Stimulated activated CD8-positive, alpha-beta memory T cell treated with anti-CD3 and anti-CD28 coated beads, Interleukin-7, amount 100 ng/mL, for 1 hour (primary cell): ENCODE measurements at places on chromosomes 7 and 10.

GRCh38 chr10:116882639-116883038, 33.3 kb downstream of the ENO4 start:
- DNase-seq, result no peak

DNA sequence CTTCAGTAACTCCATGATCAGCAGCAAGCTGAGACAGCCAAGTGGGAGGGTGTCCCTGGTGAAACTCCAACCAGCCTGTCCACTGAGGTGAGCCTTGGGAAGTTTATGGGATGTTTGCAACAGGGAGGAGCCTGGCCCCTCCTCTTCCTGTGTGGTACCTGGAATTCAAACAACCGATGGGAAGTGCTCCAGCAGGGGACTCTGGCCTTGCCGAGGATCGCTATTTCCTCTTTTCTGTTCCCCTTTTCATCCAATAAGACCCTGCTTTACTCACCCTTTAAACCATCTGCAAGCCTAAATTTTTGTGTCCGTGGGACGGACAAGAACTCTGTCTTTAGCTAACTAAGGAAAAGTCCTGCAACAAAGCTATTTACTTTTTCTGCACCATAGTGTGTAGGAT, 491.1 kb upstream of the ZMIZ1 start:
- DNase-seq, result no peak

GRCh38 chr7:77843194-77843593, 44.6 kb downstream of the PHTF2 start:
- no peak for DNase-seq

- DNase-seq, result no peak
Observed at GRCh38 chr7:151704299-151704959, 172.5 kb downstream of the PRKAG2 start.

- DNase-seq, result no peak
Observed at GRCh38 chr10:60862517-60862916, 81.5 kb downstream of the RHOBTB1 start.

- no peak for DNase-seq
Observed at GRCh38 chr10:122277526-122278136, 6.5 kb downstream of the BTBD16 start.

DNA sequence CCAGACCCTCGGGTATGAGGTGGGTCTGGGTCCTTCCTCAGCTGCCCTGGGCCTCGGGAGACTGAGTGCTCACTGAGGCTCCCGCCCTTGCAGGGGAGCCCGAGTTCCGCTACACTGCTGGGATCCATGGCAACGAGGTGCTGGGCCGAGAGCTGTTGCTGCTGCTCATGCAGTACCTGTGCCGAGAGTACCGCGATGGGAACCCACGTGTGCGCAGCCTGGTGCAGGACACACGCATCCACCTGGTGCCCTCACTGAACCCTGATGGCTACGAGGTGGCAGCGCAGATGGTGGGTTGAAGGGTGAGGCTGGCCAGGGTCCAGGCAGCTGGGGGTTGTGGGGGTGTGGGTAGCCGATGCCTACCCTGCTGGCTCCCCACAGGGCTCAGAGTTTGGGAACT, 7.6 kb downstream of the AEBP1 start:
- no peak for DNase-seq
